ENCODE measurements at places on chromosomes 6 and 20. TPM values are rescaled to one million over a fixed set of nuclear protein-coding genes. Genes with fewer than 3 reads are reported as not detected.

SNX9 gene
- 28.7 TPM for total RNA-seq

KHDC1 gene
- 2.2 TPM for total RNA-seq

TBX18 gene
- total RNA-seq, result 1.0 TPM

PPP1R3G gene
- 0.25 TPM for total RNA-seq

TAGAP gene
- 1.2 TPM for total RNA-seq

WFDC5 gene
- not detected for total RNA-seq

DNA sequence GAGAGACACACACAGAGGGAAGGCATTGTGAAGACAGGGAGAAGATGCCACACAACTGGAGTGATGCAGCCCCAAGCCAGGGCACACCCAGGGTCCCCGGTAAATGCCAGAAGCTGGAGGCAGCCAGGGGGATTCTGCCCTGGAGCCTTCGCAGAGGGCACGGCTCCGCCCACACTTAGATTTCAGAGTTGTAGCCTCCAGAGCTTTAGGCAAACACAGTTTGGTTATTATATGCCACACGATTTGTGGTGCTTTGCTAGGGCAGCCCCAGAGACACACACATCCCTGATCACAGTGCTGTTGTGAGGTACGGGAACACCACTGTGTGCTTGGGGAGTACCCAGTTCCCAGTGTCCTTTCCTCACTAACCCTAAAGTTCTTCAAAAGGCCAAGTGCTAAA, 280.6 kb downstream of the SMOC2 start:
- H3K36me3 ChIP-seq, result no peaks in the 10 kb centered on the region
- H3K27ac ChIP-seq, result no peak overlapping the region
- DNase-seq, result no peak
- H3K27me3 ChIP-seq, result no peaks in the 10 kb centered on the region

- H3K27me3 ChIP-seq, result no peaks in the 10 kb centered on the region
- no peak overlapping the region for H3K27ac ChIP-seq
- no peak for DNase-seq
- H3K4me3 ChIP-seq, result no peak overlapping the region
These were observed 102.6 kb downstream of the PERP start for GRCh38 chr6:138004430-138005287.

- H3K36me3 ChIP-seq, result no peaks in the 10 kb centered on the region
- no peak for DNase-seq
- no peak overlapping the region for H3K4me3 ChIP-seq
- H3K27me3 ChIP-seq, result no peaks in the 10 kb centered on the region
- no peaks in the 10 kb centered on the region for H3K4me1 ChIP-seq
These were observed 309.8 kb downstream of the CDC5L start for GRCh38 chr6:44697327-44697726.

DNA sequence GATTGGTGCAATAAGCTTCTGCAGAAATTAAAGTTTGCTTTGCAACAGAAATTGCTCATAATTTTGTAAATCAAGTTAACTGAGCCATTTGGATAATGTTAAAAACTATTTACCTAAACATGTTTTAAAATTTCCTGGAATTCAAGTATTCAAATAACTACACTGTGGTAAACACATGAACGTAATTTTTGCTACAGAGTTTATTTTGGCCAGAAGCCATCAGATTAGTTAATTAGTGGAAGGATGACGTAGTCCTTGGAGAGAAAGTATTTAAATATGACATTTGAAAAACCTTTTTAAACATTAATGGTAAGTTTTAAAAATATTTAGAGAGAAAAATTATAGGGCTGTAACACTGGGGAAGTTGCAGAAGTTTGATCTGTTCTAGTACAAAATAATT, 121.2 kb upstream of the UST start:
- no peaks in the 10 kb centered on the region for H3K36me3 ChIP-seq
- H3K4me3 ChIP-seq, result no peak overlapping the region
- DNase-seq, result no peak
- no peaks in the 10 kb centered on the region for H3K27me3 ChIP-seq

GRCh38 chr20:54282625-54283024, 74.7 kb downstream of the PFDN4 start:
- DNase-seq, result no peak
- no peak overlapping the region for H3K4me3 ChIP-seq
- H3K36me3 ChIP-seq, result no peaks in the 10 kb centered on the region
- H3K27me3 ChIP-seq, result no peaks in the 10 kb centered on the region
- no peak overlapping the region for H3K27ac ChIP-seq

DNA sequence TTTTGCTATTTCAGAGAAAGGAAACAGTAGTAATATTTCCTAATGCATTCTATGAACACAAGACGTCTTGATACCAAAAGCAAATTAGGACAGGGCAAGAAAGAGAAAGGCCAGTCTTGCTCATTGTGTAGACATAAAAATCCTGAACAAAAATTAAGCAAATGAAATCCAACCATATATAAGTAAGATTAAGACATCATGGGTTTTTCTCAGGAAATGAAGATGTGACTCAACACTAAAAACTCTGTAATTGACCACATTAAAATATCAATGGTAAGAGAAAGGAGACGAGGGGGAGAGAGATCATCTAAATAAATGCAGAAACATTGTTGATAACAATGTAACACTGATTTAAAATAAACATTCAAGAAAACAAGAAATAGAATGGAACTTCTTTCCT, 205.4 kb downstream of the SOD2 start:
- H3K4me1 ChIP-seq, result no peaks in the 10 kb centered on the region
- no peaks in the 10 kb centered on the region for H3K27me3 ChIP-seq
- no peak for DNase-seq
- no peak overlapping the region for H3K27ac ChIP-seq
- H3K36me3 ChIP-seq, result no peaks in the 10 kb centered on the region
- no peak overlapping the region for H3K4me3 ChIP-seq

DNA sequence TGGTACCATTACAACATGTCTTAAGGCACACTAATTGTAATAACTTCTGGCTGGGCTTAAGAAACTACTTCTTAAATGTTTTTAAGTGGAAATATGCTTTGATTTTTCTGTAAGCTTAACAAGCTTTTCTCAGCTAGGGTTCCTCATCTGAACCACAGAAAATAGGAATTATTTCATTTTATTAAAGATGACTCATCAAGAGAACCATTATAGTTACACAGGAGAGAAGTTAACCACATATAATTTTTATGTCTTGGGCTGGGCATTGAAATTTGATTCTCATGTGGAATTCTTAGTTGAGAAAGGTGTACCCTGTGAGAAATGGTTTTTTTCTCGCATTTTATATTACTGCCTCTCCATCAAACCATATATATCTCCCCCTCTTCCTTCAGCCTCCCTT, 75.1 kb downstream of the QKI start:
- H3K4me3 ChIP-seq, result peak overlapping the region; percentile 14
- peak overlapping the region; percentile 87 for H3K27ac ChIP-seq
- H3K36me3 ChIP-seq, result no peaks in the 10 kb centered on the region
- H3K4me1 ChIP-seq, result peaks cover 96% of the 10 kb centered on the region

GRCh38 chr6:16183187-16183664, 54.3 kb downstream of the MYLIP start:
- H3K4me3 ChIP-seq, result peak overlapping the region; percentile 24
- no peak for DNase-seq
- H3K36me3 ChIP-seq, result no peaks in the 10 kb centered on the region

GRCh38 chr20:20552076-20552475, 160.4 kb downstream of the RALGAPA2 start:
- no peaks in the 10 kb centered on the region for H3K27me3 ChIP-seq
- no peaks in the 10 kb centered on the region for H3K4me1 ChIP-seq
- H3K4me3 ChIP-seq, result no peak overlapping the region
- no peak overlapping the region for H3K27ac ChIP-seq
- peaks cover 5% of the 10 kb centered on the region for H3K36me3 ChIP-seq
- no peak for DNase-seq

DNA sequence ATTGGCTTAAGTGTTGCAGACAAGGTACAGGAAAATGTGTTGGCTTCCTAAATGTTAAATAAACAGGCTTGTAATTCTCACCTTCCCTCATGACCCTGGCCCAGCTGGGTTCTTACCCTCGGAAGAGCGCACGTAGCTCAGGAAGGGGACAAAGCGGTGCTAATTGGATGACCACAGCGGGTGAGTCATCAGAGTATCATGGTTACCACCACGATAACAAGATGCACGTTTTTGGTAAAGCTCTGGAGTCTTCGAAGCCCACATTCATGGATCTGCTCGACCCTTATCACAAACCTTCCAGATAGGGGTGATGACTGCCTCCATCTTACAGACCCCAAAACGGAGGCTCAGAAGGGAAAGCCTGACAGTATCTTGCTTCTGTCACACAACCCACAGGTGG, 32.8 kb downstream of the APCDD1L start:
- no peak for DNase-seq
- no peak overlapping the region for H3K27ac ChIP-seq
- no peak overlapping the region for H3K4me3 ChIP-seq
- no peaks in the 10 kb centered on the region for H3K36me3 ChIP-seq
- no peaks in the 10 kb centered on the region for H3K4me1 ChIP-seq

DNA sequence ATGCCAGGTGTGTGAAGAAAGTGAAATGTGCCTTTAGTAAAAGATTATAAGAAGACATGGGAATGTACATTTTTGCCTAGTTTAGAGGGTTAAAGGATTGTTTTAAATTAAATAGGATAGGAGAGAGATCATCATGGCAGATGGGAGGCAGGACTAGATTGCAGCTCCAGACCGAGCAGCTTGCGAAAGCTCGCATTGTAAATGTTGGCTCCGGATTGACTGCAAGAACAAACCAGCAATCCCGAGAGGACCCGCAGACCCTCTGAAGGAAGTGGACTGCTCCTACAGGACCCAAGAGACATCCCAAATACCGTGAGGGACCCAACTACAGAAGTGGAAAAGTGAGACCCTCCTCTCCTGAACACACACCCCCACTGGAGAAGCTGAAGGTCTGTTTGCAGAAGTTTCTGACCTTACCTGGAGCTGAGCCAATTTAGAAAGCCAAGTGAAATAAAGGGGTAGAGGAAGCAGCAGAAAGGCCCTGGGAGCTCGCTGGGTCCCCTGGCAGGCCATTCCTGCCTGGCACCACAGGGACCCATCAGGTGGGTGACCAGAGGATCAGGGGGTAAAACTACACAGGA, 30.0 kb upstream of the TPD52L1 start:
- H3K36me3 ChIP-seq, result no peaks in the 10 kb centered on the region
- H3K27me3 ChIP-seq, result no peaks in the 10 kb centered on the region
- H3K27ac ChIP-seq, result no peak overlapping the region
- H3K4me1 ChIP-seq, result no peaks in the 10 kb centered on the region
- DNase-seq, result no peak
- no peak overlapping the region for H3K4me3 ChIP-seq

DNA sequence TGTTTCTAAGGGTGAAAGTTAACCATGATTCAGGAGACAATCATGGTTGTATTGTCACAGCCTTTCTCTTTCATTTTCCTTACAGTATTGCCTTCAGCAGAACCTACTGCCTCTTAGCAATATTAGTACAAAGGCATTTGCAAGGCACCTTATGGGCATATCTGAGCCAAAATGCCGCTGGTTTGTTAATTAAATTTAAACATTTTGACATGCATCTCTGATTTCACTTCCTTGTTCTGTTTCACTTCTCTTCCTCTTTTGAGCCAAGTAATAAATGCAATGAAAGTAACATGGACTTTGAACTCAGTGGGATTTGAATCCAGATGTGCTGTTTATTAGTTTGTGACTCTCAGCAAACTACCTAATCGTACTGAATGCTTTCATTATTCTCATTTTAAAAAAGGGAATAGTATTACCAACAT, 467.4 kb upstream of the CITED2 start:
- no peak overlapping the region for H3K27ac ChIP-seq
- no peaks in the 10 kb centered on the region for H3K27me3 ChIP-seq
- H3K4me1 ChIP-seq, result peaks cover 7% of the 10 kb centered on the region
- no peak overlapping the region for H3K4me3 ChIP-seq
- no peaks in the 10 kb centered on the region for H3K36me3 ChIP-seq

DNA sequence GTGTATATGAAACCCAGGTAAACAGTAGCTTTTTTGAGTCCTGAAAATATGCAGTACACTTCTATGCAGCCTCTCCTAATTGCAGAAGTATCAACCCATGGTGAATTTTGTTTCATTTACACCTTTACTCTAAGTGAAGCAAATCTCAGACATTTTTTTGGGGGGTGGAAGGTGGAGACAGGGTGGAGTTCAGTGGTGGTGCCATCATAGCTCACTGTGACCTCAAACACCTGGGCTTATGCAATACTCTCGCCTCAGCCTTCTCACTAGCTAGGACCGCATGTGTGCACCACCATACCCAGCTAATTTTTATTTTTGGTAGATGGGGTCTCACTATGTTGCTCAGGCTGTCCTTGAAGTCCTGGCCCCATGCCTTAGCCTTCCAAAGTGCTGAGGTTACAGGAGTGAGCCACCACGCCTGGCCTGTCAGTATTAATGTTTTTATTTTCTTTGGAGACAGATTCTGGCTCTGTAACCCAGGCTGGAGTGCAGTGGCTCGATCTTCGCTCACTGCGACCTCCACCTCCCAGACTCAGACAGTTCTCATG, 80.3 kb downstream of the JARID2 start:
- DNase-seq, result no peak
- no peaks in the 10 kb centered on the region for H3K27me3 ChIP-seq
- no peak overlapping the region for H3K27ac ChIP-seq
- no peak overlapping the region for H3K4me3 ChIP-seq
- H3K36me3 ChIP-seq, result no peaks in the 10 kb centered on the region
- peaks cover 54% of the 10 kb centered on the region for H3K4me1 ChIP-seq

All from psoas muscle (tissue), 8 donors.